Thoracic aorta (tissue), 2 donors: ENCODE measurements at places on chromosomes 5 and 9.

DNA sequence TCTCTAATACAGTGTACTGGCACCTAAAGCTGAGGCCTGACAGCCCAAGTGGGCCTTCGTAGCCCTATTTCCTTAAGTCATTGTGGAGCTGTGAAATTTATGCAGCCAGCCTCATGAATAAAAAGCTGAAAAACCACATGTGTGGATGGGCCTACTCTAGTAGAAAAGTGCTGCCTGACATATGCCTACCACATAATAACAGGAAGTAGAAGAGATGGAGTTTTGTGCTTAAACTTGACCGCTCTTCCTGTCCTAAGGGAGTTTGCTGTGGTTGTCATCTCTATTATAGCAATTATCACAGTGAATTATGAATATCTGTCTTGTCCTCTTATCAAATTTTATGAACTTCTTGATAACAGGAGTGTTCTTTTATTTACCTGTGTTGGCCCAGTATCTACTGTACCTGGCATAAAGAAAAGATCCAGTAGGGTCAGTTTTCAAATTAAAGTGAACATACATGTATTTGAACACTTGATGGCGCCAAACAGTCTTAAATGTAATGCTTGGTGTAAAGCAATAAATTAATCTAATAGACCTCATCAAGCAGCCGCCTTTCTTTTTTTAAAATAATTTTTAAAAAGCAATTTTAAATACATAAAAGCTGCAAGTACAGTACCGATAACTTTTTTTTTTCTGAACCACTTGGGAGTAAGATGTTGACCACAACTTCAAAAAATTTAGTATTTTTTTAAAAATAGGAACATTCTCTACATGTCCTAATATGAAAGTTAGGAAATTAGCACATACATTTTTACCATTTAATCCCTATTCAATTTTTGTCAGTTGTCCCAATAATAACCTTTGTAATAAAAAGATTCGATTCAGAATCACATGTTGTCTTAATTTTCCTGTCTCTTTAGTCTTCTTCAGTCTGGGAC is 51.0 kb downstream of the FKTN start:
- H3K36me3 ChIP-seq: no peaks in the 10 kb centered on the region
- no peaks in the 10 kb centered on the region for H3K4me1 ChIP-seq
- no peak overlapping the region for H3K4me3 ChIP-seq
- no peak overlapping the region for H3K27ac ChIP-seq
- no peaks in the 10 kb centered on the region for H3K27me3 ChIP-seq

GRCh38 chr9:93132287-93132927 is 1.6 kb downstream of the NINJ1 start:
- peak overlapping the region; percentile 79 for H3K4me3 ChIP-seq
- DNase-seq: no peak
- H3K27ac ChIP-seq: peak overlapping the region; percentile 97

GRCh38 chr5:110085826-110086225 is 396.1 kb downstream of the MAN2A1 start:
- no peak for DNase-seq
- H3K36me3 ChIP-seq: no peaks in the 10 kb centered on the region
- no peak overlapping the region for H3K27ac ChIP-seq

DNA sequence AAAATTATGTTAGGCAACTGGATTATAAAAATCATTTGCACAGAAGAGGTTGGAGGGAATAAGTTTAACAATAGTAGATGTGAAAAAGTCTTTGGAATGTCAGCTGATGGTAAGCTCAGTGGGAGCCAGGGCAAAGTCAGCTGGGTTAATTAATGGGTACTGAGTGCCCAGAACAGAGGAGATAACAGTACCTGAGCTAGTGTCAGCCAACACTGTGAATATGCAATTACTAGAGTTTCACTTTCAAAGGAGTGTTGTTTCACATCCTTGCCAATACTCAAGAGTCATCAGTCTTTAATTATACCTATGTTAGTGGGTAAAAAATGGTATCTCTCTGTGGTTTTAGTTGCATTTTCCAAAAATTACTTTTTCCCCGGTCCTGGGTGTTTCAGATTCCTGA is 135.1 kb downstream of the KIF4B start:
- H3K4me3 ChIP-seq: no peak overlapping the region
- H3K36me3 ChIP-seq: no peaks in the 10 kb centered on the region
- DNase-seq: no peak
- no peaks in the 10 kb centered on the region for H3K4me1 ChIP-seq

DNA sequence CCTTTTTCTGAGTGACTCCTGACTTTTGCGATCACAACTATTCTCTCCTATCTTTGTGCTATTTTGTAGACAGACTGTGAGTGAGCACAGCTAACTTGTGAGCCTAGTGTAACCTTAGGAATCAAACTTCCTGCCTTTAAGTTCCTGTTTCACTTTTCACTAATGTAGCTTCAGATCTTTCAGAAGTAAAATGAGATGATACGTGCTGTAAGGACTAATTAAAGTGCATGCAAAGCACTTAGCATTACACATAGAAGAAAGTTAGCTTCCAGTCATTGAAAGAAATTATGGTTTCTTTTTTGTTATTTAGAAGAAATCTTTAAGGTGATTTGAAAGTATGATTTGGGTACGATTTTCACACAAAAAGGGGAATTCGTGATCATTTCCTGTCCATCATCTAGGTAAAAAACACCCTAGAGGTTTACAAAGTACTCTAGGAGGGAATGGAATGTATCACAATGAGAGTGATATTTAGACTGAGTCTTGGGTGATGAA is 122.7 kb downstream of the ST8SIA4 start:
- no peak for DNase-seq
- H3K4me1 ChIP-seq: peaks cover 8% of the 10 kb centered on the region
- no peaks in the 10 kb centered on the region for H3K27me3 ChIP-seq
- no peaks in the 10 kb centered on the region for H3K36me3 ChIP-seq
- peak overlapping the region; percentile 53 for H3K4me3 ChIP-seq

GRCh38 chr9:110828264-110828663 is 159.7 kb downstream of the MUSK start:
- peak overlapping the region; percentile 49 for H3K4me3 ChIP-seq
- peak overlapping the region; percentile 15 for H3K27ac ChIP-seq
- peaks cover 3% of the 10 kb centered on the region for H3K4me1 ChIP-seq
- H3K36me3 ChIP-seq: no peaks in the 10 kb centered on the region
- DNase-seq: peak; percentile 65

GRCh38 chr9:82645600-82645999 is 417.3 kb downstream of the RASEF start:
- no peaks in the 10 kb centered on the region for H3K36me3 ChIP-seq
- no peak for DNase-seq
- no peaks in the 10 kb centered on the region for H3K4me1 ChIP-seq
- no peaks in the 10 kb centered on the region for H3K27me3 ChIP-seq
- no peak overlapping the region for H3K4me3 ChIP-seq

DNA sequence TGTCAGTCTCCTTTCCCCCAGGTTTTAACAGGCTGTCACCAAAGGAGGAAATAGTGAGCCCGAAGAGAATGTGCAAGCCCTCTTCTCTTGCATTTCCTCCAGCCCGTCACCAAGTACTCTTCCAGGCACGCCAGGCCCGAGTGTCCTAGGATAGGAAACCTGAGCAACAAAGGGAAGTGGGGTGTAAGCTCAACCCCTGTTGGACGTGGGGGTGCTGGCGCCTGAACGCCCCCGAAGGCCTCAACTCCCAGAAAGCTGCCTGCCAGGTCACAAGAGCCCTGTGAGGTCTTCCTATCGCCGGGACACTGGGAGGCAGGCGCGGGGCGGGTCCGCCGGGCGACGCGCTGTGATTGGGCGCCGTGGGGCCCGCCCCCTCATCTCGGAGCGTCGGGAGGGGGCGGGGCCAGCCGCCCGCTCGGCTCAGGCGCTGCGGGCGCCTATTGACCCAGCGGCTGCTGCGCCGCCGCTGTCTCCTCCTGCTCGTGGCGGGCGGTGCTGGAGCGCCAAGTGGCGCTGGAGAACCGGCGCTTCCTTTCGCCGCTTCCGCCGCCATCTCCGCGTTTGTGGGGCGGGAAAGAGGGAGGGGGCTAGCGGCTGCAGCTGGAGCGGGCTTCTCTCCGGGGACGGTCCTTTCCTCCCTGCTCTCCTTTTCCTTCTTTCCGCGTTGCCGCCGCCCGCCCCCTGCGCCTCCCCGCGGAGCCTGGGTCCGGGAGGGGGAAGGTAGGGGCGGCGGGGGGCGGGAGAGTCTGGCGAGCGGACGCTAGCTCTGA is 572 bp upstream of the MAN2A1 start:
- H3K27ac ChIP-seq: peak overlapping the region; percentile 98
- peaks cover 20% of the 10 kb centered on the region for H3K4me1 ChIP-seq
- H3K4me3 ChIP-seq: peak overlapping the region; percentile 96
- no peaks in the 10 kb centered on the region for H3K36me3 ChIP-seq
- DNase-seq: peak; percentile 9
- H3K27me3 ChIP-seq: no peaks in the 10 kb centered on the region

- no peaks in the 10 kb centered on the region for H3K27me3 ChIP-seq
- no peaks in the 10 kb centered on the region for H3K36me3 ChIP-seq
- H3K4me1 ChIP-seq: no peaks in the 10 kb centered on the region
- H3K27ac ChIP-seq: no peak overlapping the region
- no peak for DNase-seq
Measured at GRCh38 chr9:7161469-7161868, 403.7 kb downstream of the KDM4C start.

DNA sequence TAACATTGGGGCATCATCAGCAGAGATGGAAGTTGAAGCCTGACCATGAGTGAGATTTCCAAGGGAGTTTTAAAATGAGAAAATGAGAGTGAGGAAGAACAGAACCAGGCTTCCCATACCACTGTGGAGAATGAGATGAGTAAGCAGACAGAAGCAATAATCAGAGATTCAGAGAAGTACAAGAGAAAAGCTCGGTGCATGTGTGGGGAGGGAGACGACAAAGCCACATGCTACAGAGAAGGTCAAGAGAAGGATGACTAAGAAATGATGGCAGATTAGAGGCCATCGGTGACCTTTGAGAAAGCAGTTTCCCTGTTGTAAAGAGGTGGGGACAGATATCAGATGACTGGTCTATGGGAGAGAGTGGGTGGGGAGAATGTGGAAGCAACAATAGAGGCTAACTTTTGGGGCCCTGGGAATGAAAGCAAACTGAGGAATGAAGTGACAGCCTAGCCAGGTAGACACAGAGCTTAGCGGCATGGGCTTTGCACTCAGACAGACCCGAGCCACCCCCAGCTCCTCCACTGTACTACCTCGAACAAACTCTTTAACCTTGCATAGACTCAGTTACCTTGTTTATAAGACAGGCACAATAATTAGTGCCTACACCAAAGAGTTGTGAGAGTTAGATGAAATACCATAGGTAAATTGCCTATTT is 207.7 kb downstream of the PIK3R1 start:
- H3K4me3 ChIP-seq: no peak overlapping the region
- H3K4me1 ChIP-seq: peaks cover 10% of the 10 kb centered on the region
- no peak overlapping the region for H3K27ac ChIP-seq
- H3K36me3 ChIP-seq: no peaks in the 10 kb centered on the region
- no peak for DNase-seq
- H3K27me3 ChIP-seq: no peaks in the 10 kb centered on the region

DNA sequence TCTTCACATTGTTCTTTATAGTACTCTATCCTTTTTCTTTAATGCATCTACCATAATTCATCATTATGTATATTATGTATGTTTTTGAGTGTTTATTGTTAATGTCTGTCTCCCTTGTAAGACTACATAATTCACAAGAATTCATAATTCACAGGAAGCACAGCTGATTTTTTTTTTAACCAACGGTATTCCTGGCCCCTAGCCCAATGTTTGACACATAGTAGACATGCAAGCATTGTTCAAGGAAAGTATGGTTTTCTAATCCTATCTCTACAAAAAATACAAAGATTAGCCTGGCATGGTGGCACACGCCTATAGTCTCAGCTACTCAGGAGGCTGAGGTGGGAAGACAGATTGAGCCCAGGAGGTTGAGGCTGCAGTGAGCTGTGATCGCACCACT is 160.6 kb downstream of the PPP2R2B start:
- no peak for DNase-seq
- H3K4me3 ChIP-seq: no peak overlapping the region
- peaks cover 10% of the 10 kb centered on the region for H3K4me1 ChIP-seq

DNA sequence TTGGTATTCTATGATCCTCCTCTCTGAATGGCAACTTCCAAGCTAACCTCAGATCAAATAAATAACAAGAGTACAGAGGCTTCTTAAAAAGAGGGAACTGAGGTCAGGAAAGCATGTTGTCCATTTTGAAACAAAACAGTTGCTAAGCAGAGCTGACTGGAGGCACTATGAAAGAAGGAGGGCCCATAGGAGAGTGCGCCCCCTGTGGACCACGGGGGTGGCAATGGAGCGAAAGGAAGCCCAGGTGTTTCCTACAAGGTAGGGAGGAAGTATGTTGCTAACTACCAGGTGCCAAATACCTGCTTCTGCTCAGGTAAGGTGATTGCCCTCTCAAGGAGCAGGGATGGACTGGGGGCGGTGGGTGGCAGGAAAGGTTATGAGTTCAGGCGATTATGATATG is 101.8 kb upstream of the MAST4 start:
- H3K36me3 ChIP-seq: no peaks in the 10 kb centered on the region
- no peak overlapping the region for H3K27ac ChIP-seq
- no peaks in the 10 kb centered on the region for H3K27me3 ChIP-seq
- no peak overlapping the region for H3K4me3 ChIP-seq
- no peaks in the 10 kb centered on the region for H3K4me1 ChIP-seq

DNA sequence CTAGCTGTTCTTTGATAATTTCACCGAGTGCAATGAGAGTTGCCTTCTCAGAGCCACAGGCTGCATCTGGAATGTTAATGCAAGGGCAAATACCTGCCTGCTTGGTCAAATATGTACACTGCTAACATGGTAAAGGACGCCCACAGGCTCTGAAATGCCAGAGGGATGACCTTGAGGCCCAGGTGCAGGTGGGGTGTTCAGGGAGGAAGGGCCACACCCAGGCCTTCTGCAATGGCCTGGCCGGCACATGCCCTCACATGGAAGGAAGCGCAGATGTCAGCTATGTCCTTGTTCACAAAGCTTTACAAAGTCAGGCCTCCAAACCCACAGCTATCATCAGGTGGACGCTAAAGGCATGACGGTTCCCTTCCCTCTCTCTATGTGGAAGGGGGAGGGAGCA is 48.6 kb downstream of the HRH2 start:
- H3K4me3 ChIP-seq: no peak overlapping the region
- H3K27ac ChIP-seq: no peak overlapping the region
- H3K27me3 ChIP-seq: no peaks in the 10 kb centered on the region
- no peaks in the 10 kb centered on the region for H3K4me1 ChIP-seq
- no peak for DNase-seq

- H3K27ac ChIP-seq: no peak overlapping the region
- no peak overlapping the region for H3K4me3 ChIP-seq
- no peak for DNase-seq
- H3K36me3 ChIP-seq: no peaks in the 10 kb centered on the region
- no peaks in the 10 kb centered on the region for H3K27me3 ChIP-seq
Measured at GRCh38 chr9:130770679-130771442, 64.2 kb upstream of the ABL1 start.
